Fibroblast of lung (primary cell): ENCODE measurements at places on chromosomes 11 and 22. TPM values are rescaled to one million over a fixed set of nuclear protein-coding genes. Genes with fewer than 3 reads are reported as not detected.

DNA sequence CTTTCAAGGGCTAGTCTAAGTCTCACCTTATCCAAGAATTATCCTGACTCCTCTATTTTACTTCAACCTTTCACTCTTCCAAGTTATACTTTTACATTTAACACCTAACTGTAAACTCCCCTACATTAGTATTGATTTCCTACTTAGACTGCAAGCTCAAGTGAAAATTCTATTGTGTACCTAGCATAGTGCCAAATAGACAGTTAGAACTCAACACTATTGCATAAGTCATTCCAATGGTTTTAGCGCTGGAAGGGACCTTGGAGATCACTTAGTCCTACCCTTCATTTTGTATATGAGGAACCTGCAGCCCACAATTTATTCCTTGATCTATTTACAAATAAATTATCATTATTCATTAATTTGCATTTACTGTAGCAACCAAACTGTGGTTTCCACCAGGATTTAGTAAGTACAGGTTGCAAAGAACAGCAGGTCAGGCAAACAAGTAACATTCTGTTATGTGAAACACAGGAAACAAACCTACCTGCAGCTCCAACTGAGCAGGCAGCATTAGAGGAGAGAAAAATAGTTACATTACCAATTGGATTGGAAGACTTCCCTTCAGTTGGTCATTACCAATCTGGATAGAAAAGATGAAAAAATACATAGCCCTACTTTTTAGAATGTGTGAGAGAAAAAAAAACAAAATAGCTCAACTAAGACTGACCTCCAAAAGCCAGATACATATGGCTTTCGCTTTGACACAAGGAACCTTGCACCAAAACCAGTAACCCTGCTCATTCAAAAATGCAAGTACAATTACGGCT lies 33.7 kb upstream of the NFRKB start:
- DNase-seq: no peak

GRCh38 chr22:29621761-29622526 lies 18.5 kb downstream of the NF2 start:
- peak; percentile 98 for DNase-seq

- peak; percentile 37 for DNase-seq
These were observed 452.9 kb downstream of the MN1 start for GRCh38 chr22:27348634-27349033.

- peak; percentile 36 for DNase-seq
These were observed 16.9 kb downstream of the ZNF215 start for GRCh38 chr11:6943131-6943530.

GRCh38 chr11:79243422-79244210 lies 197.2 kb downstream of the TENM4 start:
- DNase-seq: no peak

DNA sequence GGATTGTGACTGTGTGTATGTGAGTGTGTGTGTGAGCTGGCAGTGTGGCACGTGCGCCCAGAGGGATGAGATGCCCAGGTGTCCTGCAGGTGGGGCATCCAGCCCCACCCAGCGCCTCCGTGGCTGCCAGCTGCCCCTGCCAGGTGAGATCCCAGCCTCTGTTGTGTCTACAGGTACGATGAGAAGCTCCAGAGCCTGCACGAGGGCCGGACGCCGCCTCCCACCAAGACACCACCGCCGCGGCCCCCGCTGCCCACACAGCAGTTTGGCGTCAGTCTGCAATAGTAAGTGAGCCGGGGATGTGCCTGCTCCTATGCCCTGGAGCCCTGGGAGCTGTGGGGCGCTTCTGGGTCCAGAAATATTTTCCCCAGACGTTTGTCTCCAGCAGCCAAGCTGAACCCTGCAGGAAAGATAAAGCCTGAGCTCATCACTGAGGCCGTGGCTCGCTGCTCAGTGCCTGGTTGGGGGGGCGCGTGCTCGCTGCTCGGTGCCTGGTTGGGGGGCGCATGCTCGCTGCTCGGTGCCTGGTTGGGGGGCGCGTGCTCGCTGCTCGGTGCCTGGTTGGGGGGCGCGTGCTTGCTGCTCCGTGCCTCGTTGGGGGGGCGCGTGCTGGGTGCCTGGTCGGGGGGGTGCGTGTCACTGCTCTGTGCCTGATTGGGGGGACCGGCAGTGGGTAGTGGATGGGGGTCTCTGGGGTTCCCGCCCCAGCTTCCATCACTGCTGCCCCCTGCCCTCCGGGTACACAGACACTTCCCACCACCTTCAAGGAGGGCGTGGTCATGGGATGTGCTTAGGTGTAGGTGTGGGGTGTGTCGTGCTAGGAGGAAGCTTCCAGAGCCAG lies 73.2 kb downstream of the ARHGAP8 start:
- no peak for DNase-seq

DNA sequence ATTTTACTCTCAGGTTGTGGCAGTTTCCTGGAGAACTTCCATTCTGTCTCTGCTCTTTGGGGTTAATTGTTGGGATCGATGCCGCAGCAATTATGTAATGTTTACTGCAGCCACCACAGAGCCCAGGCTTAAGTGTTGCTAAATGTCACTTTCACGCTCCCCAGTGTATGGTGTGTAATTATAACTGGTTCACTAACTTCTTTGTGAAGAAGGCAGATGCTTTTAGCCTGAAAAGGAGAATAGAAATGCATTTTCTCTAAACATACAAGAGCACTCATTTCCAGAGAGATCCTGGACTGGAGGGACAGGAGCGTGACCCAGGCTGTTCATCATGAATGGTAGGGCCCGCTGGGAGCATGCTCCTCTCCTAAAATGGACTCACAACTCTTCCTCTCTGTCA lies 132.2 kb upstream of the PLET1 start:
- no peak for DNase-seq

DNA sequence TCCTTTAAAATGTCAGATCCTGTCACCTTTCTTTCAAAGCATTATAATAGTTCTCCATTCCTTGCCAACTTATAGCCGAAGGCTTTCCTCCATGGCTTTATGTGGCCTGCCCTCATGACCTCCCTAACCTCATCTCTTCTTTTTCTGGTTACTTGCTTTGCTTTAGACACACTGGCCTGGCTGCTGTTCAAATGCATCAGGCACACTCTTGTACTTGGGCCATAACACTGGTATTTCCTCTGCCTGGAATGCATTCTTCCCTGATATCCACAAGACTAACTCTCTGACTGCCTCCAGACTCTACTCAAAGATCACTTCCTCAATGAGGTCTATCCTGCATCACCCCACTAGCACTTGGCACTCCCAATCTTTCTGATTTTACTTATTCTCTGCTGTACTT lies 710.3 kb downstream of the KCNA4 start:
- DNase-seq: peak; percentile 72

GRCh38 chr11:128491195-128491936 lies 96.0 kb downstream of the ETS1 start:
- no peak for DNase-seq

- DNase-seq: no peak
These were observed 49.8 kb downstream of the SERPINH1 start for GRCh38 chr11:75611823-75612222.

DNA sequence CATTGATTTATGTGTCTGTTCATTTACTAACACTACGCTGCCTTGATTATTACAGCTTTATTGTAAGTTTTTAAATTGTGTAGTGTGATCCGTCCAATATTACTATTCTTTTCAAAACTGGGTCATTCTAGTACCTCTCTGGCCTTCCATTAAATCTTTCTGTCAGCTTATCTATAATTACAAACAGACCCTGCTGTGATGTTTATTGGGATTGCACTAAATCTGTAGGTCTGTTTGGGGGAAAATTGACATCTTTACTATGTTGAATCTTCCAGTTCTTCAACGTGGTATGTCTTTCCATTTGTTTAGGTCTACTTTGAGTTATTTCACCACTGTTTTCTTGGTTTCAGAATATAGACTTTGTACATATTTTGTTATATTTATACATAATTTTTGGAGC lies 15.6 kb downstream of the CABIN1 start:
- no peak for DNase-seq

DNA sequence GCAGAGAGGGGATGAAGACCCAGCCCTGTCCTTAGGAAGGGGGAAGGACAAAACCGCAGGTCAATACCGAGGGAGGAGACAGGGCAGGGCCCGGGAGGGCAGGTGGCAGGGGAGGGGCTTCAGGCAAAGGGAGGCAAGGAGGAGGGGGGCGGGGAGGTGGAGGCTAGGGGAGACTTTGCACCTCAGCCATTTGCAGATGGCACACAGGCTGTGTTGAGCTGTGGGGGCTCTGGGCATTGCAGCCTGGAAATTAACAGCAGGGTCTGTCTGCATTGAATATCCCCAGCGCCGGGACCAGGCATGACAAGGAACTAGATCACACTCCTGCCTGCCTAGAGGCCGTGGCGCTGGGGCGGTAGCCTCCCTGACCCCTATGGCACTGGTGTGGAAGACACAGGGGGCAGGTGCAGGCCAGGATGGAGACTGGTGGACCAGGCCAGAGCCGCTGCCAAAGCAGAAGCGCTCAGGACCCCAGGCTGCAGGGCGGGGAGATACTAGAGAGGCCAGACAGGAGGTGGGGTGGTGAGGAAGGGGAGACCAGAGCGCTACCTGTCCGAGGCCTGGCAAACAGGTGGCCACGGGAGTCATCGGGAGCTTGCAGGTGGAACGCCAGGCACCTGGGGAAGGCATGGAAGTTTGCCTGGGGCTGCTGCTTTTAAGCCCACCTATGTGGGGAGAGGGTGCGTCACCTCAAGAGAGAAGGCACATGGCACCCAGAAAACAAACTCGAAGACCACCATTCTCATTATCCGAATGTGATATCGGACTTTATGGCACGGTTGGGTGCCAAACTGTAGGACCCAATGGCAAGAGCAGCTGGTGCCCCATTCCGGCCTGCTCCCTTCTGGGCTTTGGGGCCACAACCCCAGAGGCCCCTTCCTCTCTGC lies 11.5 kb downstream of the CBX6 start:
- no peak for DNase-seq

DNA sequence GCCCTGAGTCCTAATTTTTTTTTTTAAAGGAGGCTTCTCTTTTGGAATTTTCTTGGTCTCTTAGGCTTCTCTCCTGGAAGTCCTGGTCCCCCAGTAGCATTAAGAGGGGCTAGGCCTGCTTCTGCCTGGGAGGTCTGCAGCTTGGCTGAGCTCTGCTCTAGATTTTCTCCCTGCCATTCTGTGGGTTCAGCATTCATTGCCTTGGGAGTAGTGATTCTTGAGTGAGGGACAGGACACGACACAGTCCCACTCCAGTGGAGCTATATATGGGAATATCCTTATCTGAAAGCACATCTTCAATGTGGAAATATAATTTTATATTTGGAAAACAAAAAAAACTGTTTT lies 3.7 kb downstream of the IGSF22 start:
- no peak for DNase-seq

DNA sequence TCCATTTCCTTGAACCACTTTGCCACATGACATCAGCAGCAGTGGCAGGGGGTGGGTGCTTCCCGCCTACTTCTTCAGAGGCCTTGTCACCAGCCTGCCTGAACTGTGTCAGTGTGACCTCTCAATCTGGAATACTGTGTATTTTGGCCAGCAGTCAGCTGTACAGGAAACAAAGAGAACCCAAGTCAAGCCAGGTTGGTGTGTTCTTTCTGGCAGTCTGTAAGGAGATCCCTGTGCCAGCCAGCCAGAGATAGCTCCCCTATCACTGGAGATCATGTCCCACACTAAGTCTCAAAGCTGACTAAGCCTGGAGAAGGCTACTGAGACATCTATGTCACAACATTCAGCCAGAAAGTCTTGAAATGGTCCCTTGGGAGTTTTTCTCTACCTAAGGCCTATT lies 142.1 kb downstream of the TRPC6 start:
- no peak for DNase-seq

GRCh38 chr11:73358071-73358470 lies 18.1 kb upstream of the RELT start:
- no peak for DNase-seq

DNA sequence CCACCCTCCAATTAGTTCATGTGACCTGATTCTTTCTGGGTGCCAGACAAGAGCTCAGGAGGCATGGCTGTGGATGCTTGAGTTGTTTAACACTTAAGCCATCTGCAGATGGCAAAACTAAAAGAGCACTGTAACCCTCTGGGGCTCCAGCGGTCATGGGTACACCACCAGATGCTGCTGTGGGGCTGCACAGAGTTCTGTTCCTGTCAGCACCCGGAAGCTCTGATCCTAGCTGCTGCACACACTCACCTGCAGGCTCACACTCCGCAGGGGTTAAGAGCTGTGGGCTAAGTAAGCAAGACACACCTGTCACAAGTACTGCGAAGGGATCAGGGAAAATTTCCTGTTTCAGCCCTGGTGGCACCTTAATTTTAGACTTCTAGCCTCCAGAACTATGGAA lies 307.8 kb downstream of the C11orf87 start:
- no peak for DNase-seq

GRCh38 chr11:134250675-134251074 lies 2.5 kb downstream of the THYN1 start:
- DNase-seq: no peak

DNA sequence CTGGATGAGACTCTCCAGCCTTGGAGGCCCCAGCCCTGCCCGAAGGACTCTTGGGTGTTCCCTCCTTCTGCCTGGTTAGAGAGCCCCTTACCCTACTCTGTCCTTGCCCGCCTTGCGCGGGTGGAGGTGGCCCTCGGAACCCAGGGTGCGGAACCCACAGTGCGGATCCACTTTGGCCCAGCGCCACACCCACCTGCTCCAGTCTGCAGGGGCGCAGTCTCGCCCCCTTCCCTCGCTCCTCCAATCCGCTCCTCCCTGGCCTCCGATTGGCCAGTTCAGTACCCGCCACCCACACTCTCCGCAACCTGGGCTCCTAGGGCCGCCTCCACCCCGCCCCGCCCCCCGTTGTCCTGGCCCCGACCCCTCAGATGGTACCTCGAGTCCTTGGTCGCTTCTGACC lies 2.4 kb downstream of the CAPN1 start:
- DNase-seq: no peak

- DNase-seq: no peak
These were observed 138.1 kb downstream of the SHANK2 start for GRCh38 chr11:71114124-71114851.

DNA sequence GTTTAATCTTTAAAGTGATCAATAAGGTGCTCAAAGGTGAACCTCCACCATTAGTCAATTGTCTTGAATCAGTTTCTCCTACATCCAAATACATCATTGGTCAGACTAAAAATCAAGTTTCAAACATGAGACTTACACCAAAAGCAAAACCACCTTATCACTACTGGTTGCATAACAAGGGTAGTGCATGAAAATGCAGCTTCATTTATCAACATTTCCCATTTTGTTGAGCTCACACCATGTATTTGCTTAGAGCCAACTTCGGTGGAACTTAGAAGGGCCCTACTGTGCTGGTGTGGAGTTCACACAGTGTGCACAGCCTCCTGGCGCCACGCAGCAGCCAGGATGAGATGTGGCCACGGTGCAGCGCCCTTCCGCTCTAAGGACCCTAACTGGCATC lies 23.1 kb upstream of the PHLDA2 start:
- peak; percentile 27 for DNase-seq

- peak; percentile 59 for DNase-seq
These were observed 44.9 kb downstream of the AAMDC start for GRCh38 chr11:77865805-77866204.

- no peak for DNase-seq
These were observed 463 bp upstream of the PTPMT1 start for GRCh38 chr11:47564933-47565339.

The OR51B4 gene
- 0.17 TPM in 1 of 2 replicates, not detected in the other for total RNA-seq

The GAL3ST3 gene
- total RNA-seq: under 0.01 TPM in 1 of 2 replicates, not detected in the other

The TLCD5 gene
- total RNA-seq: 9.8 and 13.2 TPM in 2 replicates

The OR6T1 gene
- total RNA-seq: not detected in 2 replicates

The OR5B21 gene
- not detected in 2 replicates for total RNA-seq

The CRYBB2 gene
- total RNA-seq: not detected in 2 replicates

The OR51I1 gene
- total RNA-seq: 0.17 and 0.26 TPM in 2 replicates

The DNAJB7 gene
- total RNA-seq: not detected in 2 replicates
